ENCODE measurements at places on chromosomes 16 and 17.

- no peak for DNase-seq
Measured at GRCh38 chr17:79054200-79054960, 20.2 kb upstream of the ENGASE start.

- DNase-seq = no peak
Measured at GRCh38 chr17:28725166-28725659, 820 bp downstream of the TLCD1 start.

DNA sequence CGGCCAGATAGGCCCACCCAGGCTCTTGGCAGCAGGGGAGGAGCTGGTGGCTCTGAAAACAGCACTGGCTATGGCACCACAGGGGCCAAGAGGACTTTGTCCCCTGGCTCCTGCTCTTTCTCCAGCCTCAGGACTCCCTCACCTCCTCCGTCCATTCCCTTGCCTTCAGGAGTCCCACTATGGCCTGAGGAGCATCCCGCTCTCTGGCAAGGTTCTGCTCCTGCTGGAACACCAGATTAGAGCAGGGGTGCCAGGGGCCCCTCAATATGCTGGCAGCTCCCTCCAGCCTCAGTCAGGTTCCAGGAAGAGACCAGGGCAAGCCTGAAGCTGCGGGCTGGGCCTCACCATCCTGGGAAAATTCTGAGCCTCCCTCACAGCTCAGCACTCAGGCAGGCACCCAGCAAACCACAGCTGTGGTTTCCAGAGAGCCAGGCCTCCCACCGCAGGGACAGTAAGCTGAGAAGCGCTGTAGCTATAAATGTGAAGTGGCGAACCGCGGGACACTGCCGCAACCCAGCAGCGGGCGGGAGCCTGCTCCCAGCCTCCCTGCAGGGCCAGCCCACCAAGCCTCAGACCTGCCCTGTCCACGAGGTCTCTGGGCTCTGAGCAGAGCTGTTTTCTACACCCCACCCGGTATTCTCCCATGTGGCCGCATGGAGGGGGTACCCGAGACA lies 25.7 kb downstream of the C17orf100 start:
- DNase-seq = no peak

DNA sequence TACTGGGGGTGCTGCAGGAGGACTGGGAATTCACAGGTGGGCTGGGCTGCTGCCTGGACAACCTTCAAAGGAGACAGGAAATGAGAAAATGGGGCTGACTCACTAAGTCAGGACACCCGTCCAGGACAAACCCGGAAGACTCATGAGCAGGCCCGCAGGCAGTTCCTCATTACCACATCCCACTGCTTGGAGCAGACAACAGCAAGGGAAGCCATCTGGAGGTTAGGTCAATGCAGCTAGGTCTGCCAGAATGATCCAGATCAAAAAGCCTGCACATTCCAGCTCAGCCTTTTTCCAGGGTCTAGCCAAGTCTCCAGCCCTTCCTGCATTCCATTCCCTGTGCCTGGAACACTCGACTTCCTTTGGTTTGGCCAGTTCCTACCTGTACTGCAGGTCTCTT lies 536.5 kb upstream of the CDH11 start:
- DNase-seq = no peak

DNA sequence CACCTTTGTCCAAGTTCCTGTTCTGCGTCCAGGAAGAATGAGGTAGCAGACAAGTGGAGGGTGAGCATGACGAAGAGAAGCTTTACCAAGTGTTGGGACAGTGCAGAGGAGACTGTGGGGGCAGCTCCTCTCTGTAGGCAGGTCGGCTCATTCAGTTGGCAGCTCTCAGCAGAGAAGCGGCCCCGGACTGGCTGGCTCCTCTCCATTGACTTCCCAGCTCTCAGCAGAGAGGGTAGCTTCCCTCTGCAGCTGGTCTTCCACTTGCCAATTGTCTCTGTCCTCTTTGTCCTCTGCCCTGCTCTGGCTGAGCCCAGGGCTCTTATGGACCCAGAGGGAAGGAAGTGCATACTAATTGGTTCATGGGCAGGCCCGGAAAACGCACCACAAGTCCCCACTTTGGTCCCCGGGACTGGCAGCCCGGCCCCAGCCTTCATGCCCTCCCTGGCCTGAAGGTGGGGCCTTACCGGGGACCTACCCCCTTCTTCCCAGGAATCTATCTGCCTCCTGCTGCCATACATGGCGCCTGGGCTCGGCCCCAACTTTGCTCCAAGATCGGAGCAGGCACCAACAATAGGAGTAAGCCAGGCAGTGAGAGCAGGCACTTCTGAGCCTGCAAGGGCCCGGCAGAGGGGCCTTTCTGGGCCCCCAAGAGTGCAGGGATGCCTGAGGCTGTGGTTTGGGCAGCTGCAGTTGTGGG lies 10.1 kb downstream of the KCTD5 start:
- DNase-seq = no peak

GRCh38 chr16:82660966-82661365 lies 34.2 kb downstream of the CDH13 start:
- no peak for DNase-seq

GRCh38 chr16:57273359-57273758 lies 11.1 kb downstream of the PLLP start:
- DNase-seq = no peak

GRCh38 chr16:17724242-17724898 lies 253.6 kb upstream of the XYLT1 start:
- no peak for DNase-seq

DNA sequence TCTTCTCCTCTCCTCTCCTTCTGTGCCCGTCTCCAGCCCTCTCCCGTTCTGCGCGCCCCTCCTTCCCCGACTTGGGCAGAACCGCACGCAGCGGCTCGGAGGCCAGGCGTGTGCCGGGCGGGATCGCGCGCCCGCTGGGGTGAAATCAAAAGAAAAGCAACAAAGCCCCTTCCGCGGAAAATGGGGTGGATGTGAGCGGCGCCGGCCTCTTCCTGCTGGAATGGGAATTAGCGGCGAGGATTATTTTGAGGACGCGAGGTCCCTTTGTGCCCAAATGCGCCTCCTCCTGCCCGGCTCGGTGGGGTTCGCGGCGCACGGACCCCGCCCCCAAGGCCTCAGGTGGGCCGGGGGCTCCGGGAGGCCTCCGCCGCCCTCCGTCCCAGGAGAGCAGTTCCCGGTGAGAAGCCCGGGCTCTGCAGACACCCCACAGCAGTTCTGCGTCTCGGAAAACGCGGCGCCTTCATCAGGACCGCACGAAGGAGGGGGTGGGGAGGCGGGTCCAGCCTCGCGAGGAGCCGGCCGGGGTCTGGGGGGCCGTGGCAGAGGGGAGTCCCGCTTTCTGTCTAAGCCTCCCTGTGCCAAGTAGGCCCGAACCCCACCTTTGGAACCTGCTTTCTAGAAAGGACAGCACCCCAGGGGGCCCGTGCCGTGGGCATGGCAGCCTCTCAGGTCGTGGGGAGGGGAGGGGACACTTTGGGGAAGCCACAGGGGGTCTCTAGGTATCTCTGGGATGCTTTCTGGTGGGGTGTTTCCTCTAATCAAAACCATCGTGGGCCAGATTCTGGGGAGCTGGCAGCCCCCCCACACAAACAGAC lies 91.0 kb upstream of the CBX4 start:
- no peak for DNase-seq

- no peak for DNase-seq
Measured at GRCh38 chr16:19417640-19418039, at the start of gene TMC5. TSS of gene TMC5 (plus strand) at chr16:19417883. CDS start at chr16:19440039, 22,156 bp downstream.

GRCh38 chr16:12484426-12484825 lies 319.3 kb downstream of the CPPED1 start:
- DNase-seq = no peak

GRCh38 chr16:21613361-21613760 lies 14.0 kb downstream of the METTL9 start:
- no peak for DNase-seq

GRCh38 chr17:13967416-13967815 lies 101.9 kb upstream of the COX10 start:
- no peak for DNase-seq

GRCh38 chr17:52648995-52649394 lies 490.5 kb upstream of the CA10 start:
- no peak for DNase-seq

DNA sequence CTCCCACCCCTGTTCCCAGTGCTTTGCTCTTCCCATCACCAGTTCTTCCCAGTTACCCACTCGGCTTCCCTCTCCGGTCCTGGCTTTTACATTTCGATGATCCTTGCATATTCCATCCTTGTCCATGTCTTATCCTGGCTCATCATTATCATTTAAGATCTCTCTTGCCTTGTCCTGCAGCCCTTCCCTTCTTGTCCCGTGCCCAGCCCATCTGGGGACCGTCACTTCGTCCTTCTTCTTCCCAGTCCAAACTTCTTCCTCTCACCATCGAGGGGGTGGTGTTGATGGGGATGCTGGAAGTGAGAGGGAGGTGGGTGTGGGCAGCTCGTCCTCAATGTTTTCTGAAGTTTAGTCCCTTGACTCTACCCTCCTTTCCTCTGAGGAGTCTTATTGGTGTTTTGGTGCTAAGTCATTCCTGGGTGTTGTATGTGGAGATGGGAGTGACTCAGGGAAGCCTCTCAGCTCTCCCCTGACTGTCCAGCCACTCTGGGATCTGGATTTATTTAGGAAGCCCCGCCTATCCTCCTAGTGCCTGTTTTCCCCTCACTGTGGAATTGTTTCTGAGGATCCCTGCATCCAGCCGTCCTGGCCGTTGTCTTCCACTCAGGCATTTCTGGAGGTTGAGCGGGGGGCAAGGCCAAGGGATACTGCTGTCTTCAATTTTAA lies 975 bp downstream of the SNX29 start:
- DNase-seq = no peak

DNA sequence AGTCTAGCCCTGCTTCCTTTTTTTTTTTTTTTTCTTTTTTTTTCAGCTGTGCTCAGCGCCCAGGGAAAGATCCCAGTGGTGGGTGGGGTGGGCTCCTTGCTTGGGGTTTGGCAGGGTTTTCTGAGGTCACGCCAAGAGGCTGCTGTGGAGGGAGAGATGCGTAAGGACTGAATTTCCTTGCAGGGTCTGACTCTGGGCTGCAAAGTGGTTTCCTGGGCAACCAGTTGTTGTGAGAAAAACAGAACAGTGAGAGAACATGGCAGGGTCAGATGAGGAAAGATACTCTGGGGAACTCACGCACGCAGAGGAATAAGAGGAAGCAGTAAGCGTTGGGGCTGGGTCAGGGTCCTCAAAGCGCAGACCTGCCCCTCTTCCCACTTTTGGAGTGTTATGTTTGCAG lies 119.5 kb downstream of the IRF8 start:
- DNase-seq = no peak

All from CD4-positive, alpha-beta T cell treated with Interleukin-6 for 4 hours (primary cell).